Activated B cell treated with CpG ODN at 0.5 μM for 24 hours (primary cell): ENCODE measurements at places on chromosomes 4 and X. TPM values are rescaled to one million over a fixed set of nuclear protein-coding genes. Genes with fewer than 3 reads are reported as not detected.

RTL5 gene
- 2.9 TPM in 2 replicates for total RNA-seq

RHOH gene
- total RNA-seq: 174 and 183 TPM in 2 replicates

DRD5 gene
- not detected in 2 replicates for total RNA-seq

PNMA6A gene
- total RNA-seq: 0.38 and 0.44 TPM in 2 replicates

NPFFR2 gene
- total RNA-seq: not detected in 2 replicates

GRK4 gene
- 1.4 and 2.1 TPM in 2 replicates for total RNA-seq

FATE1 gene
- not detected in 2 replicates for total RNA-seq

TMPRSS11D gene
- not detected in 2 replicates for total RNA-seq

ERVMER34-1 gene
- total RNA-seq: not detected in 2 replicates
